Large intestine (tissue), 12 donors: ENCODE measurements at places on chromosomes 16 and 17. TPM values are rescaled to one million over a fixed set of nuclear protein-coding genes. Genes with fewer than 3 reads are reported as not detected.

The TIGD7 gene
- 10.7 TPM for polyA plus RNA-seq

The ADAMTS18 gene
- 1.9 TPM for polyA plus RNA-seq

The GAS7 gene
- 24.4 TPM for polyA plus RNA-seq

The RNF227 gene
- 3.7 TPM for polyA plus RNA-seq

The PRAC1 gene
- not detected for polyA plus RNA-seq

The DPEP2 gene
- 1.6 TPM for polyA plus RNA-seq

The PPP1R27 gene
- 0.21 TPM for polyA plus RNA-seq

The GP1BA gene
- 1.5 TPM for polyA plus RNA-seq

The DECR2 gene
- polyA plus RNA-seq, result 91.0 TPM

GRCh38 chr17:60253048-60253447, 103.3 kb downstream of the CA4 start:
- no peak for DNase-seq

- peak; percentile 18 for DNase-seq
Observed at GRCh38 chr16:64864232-64864809, 257.5 kb downstream of the CDH11 start.

- DNase-seq, result peak; percentile 11
Observed at GRCh38 chr17:56737421-56738161, 96.1 kb downstream of the C17orf67 start.

- no peak for DNase-seq
Observed at GRCh38 chr16:55490301-55490700, 11.3 kb downstream of the MMP2 start.

- no peak for DNase-seq
Observed at GRCh38 chr17:31580316-31580705, 188.8 kb downstream of the RAB11FIP4 start.

- no peak for DNase-seq
Observed at GRCh38 chr17:50459756-50460155, 8.9 kb downstream of the CHAD start.

DNA sequence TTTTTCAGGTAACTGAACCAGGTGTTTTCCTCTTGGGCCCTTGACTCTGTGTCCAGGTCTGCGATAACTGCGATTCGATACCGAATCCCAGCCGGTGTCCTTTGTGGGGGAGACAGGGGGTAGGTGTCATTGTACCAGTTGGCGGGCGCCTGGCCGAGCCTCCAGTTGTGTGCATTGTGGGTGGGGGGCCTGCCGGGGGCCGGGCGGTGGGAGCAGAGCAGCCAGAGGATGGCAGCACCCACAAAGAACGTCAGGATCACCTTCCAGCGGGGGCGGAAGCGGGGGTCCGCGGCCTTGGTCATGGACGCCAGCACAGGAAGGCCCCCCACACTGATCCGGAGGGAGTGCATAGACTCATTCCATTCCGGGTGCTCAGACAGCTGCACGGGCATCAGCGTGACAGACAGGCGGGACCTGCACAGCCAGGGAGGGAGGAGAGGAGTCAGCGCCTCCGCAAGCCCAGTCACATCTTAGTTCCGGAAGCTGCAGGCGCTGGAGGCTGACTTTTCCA, 12.3 kb downstream of the CANT1 start:
- no peak for DNase-seq

GRCh38 chr16:1977875-1978268, 3.4 kb downstream of the NOXO1 start:
- DNase-seq, result no peak

DNA sequence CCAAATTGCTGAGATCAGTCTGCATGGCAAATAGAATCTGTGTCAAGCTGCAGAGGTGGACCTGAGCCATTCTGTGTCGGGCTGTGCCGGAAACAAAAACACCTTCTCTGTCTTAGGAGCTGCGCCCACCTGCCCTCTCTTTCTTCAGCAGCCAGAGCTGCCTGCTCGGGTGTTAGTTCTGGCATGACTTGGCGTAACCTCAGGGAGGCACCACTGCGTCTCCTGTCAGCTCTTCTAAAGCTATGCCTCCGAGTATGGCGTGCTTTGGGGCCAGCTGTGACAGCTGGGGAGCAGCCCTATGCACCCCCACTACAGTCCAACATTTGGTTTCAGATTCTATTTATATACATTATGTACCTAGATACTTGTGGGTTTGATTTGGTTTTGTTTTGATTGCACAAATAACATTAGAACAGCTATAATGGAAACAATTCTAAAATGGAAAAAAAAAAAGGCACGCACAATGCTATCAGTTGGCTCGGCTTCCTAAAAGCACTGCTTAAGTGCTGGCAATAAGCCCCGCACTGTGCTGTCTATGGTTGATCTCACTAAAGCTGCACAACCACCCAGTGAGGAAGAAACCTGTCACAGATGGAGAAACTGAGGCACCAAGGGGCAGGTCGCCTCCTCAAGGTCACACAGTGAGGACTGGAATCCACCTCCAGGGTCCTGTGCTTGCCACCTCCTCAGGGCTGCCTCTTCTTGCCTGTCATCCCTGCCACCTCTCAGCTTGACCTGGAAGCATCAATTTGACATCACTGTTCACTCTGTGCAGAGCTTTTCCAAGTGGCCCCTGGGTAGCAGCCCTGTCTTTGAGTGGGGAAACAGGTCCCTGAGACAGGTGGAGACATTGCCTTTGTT, 18.7 kb upstream of the ADGRG1 start:
- peak; percentile 42 for DNase-seq

DNA sequence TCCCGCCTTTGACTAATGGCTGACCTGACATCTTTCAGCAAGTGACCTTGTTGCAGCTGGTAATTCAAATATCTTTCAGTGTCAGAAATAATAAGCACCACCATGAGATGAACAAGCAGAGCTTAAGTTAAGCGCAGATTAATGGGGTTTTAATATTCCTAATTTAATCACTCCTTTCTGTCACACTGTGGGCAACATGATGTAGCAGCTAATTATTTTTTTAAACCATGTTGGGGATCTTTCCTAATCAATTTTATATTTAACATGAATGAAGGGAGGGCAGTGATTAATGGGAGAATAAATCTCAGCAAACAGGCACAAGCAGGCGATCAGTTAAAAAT, 353.6 kb upstream of the TNRC6C start:
- no peak for DNase-seq

DNA sequence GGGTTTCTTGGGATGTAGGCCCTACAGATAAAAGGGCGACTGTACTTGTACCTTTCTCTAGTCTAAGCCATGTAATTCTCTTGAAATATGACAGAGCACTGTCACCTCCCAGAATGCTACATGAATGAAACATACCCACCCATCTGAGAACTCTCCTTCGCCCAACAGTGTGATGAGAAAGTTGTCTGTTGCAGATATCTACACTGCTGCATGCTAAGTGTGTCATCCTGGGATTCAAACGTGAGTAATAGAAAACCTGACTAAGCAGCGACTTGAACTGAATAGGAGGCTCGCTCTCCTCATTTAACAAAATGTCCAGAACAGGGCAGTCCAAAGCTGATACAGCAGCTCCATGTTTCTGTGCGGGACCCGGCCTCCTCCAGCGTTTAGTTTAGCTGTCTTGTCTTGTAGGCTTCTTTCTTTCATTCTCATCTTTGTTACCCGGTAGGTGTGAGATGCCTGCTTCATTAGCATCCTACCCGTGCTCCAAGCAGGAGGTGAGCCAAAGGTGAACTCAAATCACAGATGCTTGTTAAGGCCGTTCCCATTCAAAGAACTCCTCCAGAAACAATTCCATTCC, 211.9 kb downstream of the PRKCA start:
- no peak for DNase-seq

DNA sequence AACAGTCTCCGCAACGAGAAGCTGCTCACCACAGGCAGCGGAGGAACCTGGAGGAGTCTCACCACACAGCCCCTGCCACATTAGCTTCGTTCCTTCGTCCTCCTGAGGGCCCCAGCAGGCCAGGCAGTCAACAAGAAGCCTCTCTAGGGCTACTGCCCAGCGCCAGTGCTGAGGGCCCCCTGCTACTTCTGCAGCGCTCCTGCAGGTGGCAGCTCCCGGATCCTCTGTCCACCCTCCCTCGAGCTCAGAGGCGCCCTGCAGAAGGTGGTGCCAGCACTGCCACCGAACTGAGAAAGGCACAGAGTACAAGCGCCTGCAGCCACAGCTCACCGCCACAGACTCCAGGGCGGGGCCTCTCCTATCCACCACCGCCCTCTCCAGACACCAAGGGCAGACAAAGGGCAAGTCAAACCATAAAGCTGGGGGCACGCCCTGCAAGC, 27.3 kb downstream of the KDM8 start:
- peak; percentile 88 for DNase-seq

DNA sequence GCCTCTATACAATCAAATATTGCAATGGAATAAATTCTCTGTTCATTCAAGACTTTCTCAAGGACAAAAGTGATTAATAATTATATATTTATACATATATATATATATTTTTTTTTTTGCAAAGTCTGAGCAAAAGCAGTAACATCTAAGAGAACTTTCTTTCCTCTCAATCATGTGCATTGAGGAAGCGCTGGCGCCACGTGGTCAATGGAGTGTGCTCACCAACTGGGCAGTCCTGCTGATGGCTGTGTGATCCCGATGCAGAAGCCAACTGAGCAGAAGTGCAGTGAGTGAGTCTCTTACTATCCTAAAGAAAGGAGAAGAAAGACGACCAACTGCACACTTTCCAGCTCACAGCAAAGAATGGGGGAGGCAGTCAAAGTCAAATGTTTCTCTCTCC, 37.2 kb upstream of the ULK2 start:
- DNase-seq, result no peak

DNA sequence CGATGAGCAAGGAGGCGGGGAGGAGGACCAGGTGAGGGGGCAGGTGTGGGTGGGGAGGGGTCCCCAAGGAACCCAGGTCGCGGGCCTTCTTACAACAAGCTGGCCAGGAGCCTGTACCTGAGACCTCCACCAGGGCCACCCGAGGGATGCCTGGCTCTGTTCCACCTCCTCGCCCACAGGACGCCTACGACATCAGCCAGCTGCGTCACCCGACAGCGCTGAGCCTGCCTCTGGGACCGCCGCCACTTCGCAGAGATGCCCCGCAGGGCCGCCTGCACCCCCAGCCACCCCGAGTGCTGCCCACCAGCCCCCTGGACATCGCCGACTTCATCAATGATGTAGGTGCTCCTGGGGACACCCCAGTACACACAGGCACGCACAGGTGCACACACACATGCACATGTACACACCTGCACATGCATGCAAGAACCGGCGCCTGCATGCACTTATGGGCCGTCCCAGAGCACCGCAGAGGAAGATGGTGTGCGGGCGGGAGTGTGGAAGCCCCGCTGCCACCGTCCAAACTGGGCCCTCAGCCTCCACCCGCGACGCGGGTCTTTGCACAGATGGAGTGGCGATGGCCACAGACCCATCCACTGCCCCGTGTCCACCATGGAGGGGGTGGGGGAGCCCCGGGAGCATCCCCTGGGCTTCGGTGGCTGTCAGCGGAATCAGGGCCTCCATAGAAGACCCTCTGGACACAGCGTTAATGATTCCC, 6.6 kb downstream of the SLC22A31 start:
- DNase-seq, result no peak

- DNase-seq, result no peak
Observed at GRCh38 chr17:81577278-81578000, 25.3 kb upstream of the FAAP100 start.

- no peak for DNase-seq
Observed at GRCh38 chr17:45292696-45293412, 24.0 kb downstream of the MAP3K14 start.

DNA sequence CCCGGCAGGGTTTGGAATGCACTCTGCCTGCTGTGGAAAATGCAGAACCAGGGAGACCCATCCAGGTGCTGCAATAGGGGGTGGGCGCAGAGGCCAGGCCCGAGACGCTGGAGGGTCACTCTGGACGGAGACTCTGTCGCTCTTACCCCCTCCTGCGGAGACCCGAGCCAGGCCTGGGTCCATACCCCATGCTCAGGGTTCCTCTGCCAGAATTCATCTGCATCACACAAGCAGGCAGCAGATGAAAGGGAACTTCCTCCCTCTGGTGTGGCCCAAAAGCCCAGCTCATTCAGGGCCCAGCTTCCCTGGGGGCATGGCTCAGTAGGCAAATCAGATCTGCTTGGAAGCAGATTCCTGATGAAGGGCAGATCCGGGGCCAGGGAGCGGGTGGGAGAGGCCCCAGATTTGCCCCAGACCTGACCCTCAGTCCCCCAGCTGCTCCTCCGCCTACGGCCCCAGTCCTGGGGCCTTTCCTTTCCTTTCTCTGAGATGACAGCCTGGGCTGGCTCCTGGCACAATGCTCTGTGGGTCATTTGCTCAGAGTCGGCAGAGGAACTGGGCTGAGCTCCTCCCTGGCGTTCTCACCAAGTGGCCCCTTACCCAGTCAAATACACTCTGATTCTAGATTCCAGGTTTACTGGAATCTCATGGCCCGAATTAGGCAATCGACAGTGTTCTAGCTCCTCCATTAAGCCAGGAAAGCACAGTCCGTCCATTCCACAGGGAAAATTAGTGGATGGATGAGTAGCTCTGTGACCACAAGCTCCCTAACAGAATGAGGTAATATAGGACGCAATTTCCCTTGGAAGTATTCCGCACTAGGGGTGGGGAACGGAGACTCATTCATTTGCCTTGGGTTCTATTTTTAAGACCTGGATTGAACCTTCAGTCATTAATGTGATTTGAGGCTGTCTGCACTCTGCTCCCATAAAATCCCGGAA, 19.1 kb upstream of the RASD1 start:
- no peak for DNase-seq

GRCh38 chr16:4376126-4376892, 4.7 kb downstream of the VASN start:
- DNase-seq, result no peak

GRCh38 chr16:29906520-29907244, 6.4 kb downstream of the ASPHD1 start:
- no peak for DNase-seq

DNA sequence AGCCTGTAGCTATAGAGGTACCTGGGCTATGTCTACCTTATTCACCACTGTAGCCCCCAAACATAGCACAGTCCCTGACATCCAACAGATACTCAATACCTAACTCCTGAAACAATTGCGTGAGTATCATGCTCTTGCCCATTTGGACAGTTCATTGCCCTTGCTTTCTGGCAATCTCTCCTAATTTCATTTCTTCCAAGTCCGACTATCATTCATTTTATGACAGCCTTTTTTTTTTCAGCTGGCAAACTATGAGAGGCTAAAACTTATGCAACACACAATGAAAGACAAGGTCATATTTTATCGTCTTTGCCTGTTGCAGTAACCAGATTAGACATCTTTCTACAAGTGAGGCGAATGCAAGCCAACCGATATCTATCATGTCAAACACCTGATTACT, 169.2 kb downstream of the RBFOX1 start:
- DNase-seq, result no peak
